ENCODE measurements at places on chromosomes 7 and 10. TPM values are rescaled to one million over a fixed set of nuclear protein-coding genes. Genes with fewer than 3 reads are reported as not detected.
A peak's percentile ranks its signal among the peaks of the same experiment; 100 is the strongest.

CDCA7L gene
- 25.7 TPM for total RNA-seq

GRCh38 chr7:50826371-50827172 is 43.9 kb upstream of the GRB10 start:
- no peak for DNase-seq

DNA sequence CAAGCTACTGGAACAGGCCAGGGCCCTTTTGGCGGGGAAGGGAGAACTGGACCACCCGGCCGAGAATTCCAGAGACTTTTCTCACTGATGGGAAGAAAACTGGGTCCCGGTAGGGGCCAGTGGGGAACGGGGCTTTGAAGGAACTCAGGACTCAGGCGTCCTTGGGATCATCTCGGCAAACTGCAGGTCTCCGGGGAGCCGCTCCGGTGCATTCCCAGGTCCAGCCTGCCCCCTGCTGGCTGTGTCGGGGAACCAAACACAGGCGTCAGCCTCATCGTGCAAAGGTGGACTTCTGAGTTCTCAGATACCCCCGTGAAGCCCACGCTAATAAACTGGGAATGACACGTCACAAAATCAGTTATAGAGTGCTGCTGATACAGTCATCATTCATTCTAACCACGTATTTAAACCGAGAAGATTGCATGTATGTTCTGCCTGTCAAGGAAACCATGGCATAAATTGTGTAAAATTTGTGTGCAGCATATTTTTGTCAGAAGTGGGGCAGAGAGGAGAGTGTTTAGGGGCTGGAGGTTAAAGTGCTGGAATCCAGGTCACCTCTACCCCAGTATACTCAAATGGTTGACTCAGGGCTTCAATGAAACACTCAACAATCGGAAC is 76.1 kb upstream of the CPXM2 start:
- peak; percentile 62 for DNase-seq

LLCFC1 gene
- total RNA-seq, result not detected

DNA sequence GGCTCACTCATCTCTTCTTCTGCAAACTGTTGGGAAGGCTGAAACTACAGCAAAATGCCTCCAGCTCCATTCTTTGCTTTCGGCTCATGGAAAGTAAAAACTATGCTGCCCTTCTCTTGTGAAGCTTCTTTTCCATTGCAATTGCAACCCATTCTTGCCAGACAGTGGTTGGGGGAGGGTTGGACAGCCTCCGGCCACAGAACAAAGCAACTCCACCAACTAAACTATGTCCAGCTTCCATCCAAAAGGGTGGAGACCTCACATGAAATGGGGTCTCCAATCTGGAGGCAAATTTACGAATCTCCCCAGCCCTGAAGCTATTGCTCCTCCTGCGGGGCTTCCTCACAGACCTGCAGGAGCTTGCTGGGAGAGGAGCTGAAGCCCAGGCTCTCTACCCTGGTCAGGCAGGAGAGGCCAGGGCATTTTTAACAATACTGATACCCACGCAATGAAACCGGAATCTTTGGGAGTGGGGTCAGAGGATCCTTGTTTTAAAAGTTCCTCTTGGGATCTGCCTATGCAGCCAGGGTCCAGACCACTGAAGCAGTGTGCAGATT is 549 bp downstream of the GPNMB start:
- DNase-seq, result no peak

STEAP2 gene
- 16.7 TPM for total RNA-seq

GRCh38 chr10:69721690-69722310 is 79.9 kb upstream of the COL13A1 start:
- DNase-seq, result peak; percentile 71
